Thoracic aorta (tissue), 2 donors: ENCODE measurements at places on chromosomes 13 and 19.

DNA sequence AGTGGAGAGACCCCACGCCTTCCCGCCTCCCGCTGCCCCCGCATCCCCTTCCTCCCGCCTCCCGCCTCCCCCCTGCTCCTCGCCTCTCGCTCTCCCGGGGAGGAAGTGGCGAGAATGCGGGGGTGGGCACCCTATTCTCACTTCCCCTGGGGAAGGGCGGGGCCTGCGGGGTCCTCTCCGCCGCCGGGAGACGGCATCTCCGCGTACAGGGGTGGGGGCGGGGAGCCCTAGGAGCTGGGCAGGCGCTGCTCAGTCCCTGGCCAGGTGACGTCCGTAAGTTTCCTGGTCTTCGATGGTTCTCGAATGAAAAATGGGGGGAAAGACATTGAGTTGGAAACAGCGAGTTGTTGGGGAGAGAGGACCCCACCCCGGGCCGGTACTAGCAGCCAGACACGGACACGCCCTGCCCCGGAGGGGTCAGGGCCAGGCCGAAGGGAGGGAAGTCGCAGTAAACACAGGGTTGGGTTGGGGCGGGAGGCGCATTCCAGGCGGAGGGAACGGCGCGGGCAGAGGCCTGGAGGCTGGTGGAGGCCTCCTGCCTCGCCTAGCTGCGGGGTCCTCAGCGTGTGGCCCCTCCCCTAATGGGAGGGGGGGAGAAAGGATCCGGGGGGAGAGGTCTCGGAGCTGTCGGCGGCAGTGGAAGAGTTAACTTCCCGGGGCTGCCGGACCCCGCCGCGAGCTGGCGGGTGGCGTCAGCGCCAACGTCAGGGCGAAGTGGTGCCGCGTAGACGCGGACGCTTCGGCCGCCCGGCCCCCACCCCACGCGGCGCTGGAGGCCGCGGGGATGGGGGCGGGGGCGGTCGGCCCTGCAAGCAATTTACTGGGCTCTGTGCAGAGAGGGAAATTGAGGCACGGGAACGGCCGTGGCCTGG is 10.4 kb upstream of the JUND start:
- peak; percentile 66 for DNase-seq

GRCh38 chr19:30968210-30968609 is 381.0 kb downstream of the TSHZ3 start:
- no peak for DNase-seq

DNA sequence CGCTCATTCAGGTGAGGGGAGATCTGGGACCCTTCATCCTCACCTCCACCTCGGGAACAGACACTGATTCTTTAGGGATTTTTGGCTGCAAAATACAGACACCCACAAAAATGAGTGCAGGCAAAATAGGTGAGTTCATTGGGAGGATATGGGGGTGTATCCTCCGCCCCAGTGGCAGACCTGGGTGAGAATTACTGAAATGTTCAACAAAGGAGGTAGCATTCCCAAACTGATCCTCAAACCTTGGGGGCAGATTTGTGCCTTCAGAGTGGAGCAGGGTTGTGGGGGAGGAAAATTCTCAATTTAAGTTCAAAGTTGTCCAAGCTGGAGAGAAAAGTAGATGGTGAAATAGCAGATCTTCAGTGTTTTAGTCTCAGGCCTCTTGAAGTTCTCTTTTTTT is 31.3 kb upstream of the SIN3B start:
- no peak for DNase-seq

GRCh38 chr13:29448174-29448573 is 147.3 kb downstream of the SLC7A1 start:
- no peak for DNase-seq

DNA sequence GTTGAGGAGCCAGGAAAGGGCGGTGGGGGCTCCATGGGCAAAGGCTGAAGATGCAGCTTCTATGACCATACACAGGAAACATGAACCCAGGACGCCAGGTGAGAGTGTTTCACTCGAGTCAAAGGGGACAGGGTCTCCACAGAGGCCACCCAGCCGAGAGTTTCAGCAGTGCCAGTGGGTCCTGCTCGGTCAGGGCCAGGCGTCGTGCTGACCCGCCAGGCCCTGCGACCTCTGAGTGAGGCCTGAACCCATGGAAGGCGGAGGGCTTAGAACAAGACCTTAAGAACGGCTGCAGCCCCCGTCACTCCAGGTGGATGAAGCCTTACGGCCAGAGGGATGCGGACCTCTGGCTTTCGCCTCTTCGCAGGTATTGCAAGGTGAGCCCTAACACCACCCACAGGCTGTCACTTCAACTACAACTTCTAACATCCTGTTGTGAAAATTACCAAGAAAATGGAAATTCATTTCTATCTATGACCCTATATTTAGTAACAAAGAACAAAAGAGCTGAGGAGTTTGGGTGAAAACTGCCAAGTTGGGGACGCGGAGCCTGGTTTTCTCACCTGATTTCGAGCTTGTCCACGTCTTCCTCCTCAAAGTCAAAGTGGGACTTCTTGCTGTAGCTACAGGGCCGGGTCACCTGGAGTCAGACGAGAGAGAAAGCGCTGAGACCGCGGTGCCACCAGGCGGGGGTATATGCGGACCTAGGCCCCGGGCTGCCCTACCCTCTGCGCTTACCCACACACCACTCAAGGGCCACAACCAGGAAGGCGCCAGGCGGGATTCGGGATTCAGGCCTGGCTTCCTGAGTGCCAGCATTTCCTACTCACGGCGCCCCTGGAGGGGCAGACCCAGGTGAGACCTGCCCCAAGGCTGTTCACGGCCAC is 50.1 kb upstream of the C13orf46 start:
- no peak for DNase-seq

GRCh38 chr13:26839682-26840081 is 79.1 kb upstream of the GPR12 start:
- no peak for DNase-seq

- DNase-seq, result no peak
Measured at GRCh38 chr13:75715601-75716523, 79.7 kb downstream of the LMO7 start.

DNA sequence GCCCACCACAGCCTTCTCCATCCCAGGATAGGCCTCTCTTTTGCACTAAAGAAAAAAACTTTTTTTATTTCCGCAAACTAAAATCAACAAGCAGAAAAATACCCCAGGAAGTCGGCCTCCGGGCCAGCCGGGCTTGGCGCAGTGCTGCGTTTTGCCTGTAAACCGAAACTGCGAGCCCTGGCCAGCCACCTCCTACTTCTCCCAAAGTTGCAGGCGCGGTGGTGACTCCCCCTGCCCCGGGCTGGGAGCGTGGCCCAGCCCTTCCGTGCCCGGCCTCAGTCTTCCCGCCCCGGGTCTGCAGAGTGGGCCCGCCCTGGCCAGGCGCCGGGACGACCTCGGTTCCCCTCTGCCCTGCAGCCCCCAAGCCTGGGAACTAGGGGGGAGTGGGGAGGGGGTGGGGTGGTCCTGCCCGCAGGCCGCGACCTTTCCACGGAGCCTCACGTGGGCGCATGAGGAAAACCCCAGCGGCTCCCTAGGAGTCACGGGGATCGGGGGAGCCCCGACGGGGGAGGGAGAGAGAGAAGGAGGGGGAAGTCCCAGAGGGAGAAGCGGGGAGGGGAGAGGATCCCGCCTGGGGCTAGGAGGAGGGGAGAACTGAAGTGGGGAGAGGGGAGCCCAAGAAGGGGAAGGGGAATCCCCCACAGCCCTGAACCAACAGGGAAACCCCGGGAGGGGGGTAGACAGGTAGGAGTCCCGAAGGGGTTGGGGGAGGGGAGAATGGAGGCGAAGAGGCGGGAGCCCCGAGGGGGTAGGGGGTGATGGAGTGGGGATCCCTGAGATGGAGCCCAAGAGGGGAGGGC is 3.0 kb downstream of the GADD45B start:
- DNase-seq, result peak; percentile 59

DNA sequence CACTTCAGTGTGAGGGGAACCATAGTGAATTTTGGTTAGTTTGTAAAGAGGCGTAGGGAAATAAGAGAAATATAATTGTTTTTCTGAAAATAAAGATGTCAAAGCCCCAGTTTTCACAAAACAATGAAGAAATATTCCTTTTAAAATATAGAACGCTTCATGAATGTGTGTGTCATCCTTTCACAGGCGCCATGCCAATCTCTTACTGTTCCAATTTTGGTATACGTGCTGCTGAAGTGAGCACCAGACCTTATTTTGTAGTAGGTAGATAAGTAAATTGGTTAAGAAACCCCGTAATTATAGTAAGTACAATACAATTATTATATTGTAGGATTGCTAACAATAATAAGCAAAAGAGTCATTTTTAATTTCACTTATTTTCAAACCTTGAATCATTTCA is 43.3 kb downstream of the NAA16 start:
- no peak for DNase-seq

DNA sequence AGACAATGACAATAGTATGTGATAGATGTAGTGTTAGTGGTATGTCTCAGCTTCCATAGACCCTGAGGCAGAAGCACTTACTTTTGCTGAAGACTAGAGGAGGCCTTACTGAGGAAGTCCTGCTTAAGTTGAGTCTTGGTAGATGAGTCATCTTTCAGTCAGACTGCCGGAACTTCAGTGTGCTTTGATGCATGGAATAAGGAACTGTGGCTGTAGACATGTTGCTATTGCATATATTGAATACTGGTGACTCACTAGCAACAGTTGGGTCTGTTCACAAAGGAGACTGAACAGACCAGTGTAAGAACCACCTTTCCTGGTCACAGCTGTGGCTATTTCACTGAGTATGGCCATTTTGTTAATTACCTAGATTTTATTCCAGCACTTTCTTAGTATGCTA is 1000.6 kb downstream of the OLFM4 start:
- DNase-seq, result no peak
